Endodermal cell (in vitro differentiated cells): ENCODE measurements at places on chromosomes 7 and 10. TPM values are rescaled to one million over a fixed set of nuclear protein-coding genes. Genes with fewer than 3 reads are reported as not detected.

DNA sequence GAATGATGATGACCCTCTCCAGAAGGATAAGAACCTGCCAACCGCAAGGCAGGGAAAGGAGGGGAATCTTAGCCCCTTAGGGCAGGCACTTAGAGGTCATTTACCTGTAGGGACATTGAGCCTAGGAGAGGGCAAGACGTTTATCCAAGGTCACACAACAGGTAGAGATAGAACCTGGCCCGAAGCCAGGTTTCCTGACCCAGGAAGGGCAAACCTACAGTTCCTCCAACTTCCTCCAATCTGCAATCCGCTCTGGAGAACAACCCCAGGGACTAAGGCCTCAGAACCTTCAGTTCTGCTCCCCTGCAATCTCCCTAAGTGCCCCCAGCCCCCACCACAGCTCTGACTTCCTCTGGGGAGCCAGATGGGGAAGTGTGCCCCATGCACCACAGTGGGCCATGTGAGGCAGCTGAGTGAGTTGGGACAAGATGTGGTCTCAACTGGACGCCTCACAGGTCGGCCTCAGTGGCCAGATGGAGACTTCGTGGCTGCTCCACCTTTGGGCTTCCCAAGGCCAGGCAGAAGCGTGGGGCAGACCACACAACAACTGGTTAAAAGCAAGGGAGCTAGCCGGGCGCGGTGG is 1.4 kb upstream of the PSAP start:
- no peak for DNase-seq

- DNase-seq = no peak
Observed at GRCh38 chr7:147708871-147709270, 881.7 kb upstream of the C7orf33 start.

- peak; percentile 98 for DNase-seq
Observed at GRCh38 chr10:78964952-78965633, 103.7 kb upstream of the ZMIZ1 start.

DNA sequence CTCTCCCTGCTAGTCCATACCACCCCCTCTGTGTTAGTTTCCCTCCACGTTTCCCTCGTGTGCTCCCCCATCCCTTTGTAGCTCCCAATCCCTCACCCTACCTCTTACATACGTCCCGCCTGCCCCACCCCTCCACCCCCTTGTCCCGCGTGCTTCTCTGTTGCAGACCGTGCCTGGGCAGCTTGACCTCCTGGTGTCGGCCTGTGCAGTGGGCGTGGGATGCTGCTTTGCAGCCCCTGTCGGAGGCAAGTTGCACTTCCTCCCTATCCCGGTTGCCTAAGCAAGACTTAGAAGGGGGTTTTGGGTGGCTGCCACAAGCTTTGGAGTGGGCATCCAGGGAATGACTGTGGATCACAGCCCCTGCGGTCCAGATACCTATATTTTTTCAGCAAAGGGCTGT is 7.7 kb downstream of the CLCN1 start:
- DNase-seq = no peak

DNA sequence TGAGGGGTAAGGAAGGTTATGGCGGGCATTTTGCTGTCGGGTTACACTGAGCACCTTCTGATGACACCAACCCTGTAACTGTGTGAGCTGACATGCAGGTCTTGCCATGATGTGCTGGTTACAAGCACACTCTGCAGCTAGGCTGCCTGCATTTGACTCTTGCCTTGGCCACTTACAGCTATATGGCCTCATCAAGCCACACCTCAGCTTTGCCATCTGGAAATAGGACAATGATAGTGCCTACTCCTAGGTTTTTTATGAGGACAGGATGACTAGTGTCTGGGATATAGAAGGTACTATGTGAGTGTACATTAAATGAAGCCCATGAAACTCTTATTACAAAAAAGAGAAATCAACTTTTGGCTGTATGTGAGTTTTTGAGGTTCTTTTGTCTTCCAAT is 58.0 kb downstream of the AKR1B1 start:
- no peak for DNase-seq

DNA sequence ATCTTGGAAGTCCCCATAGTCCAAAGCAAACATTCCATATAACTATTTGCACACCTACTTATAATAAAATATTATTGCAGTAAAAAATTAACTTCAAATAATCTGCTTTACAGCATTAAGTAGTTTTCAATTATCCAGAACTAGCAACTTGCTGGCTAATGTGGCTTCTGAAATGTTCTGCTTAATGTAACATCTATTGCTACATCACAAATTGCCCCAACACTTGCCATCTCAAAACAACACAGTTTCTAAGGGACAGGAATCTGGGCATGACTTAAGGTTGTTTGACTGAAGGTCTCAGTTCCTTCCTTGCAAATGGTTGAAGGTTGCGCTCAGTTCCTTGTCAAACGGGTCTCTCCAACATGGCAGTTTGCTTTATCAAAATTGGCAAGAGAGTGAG is 378.5 kb upstream of the SEMA3C start:
- DNase-seq = no peak

- no peak for DNase-seq
Observed at GRCh38 chr7:110645060-110645459, 445.9 kb upstream of the LRRN3 start.

DNA sequence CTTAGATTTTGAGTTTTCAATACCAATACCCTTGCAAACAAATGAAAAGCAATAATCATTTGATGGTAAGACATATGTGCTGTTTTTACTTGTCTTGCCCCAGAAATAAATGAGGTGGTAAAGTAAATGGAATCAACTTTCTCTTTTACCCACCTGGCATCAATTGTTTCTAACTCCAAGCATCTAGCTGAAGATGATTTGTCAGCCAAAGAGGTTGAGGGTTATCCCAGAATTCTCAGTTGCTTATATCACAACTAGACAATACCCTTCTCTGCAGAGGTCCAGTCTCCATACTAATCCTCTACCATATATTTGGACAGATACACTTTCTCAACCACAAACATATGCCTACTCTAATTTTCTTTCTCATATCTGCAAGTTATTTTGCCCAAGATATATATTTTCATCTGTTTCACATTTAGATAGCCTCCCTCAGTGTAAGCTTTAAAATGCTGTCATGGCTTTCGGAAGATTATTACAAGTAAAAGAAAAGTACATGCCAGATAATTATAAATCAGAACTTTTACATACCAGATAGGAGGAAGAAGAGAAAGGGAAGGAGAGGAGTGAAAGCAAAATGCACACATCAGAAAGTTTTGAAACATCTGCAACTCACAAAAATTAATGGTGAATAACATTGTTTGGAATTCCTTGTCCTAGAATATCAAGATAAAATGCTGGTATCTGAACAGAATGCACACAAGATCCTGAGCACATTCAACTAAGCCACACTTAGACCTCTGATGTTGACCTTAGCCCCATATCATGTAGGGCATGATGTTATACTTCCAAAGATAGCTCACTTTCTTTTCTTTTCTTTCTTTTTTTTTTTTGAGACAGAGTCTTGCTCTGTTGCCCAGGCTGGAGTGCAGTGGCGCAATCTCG is 146.6 kb downstream of the REEP3 start:
- no peak for DNase-seq

DNA sequence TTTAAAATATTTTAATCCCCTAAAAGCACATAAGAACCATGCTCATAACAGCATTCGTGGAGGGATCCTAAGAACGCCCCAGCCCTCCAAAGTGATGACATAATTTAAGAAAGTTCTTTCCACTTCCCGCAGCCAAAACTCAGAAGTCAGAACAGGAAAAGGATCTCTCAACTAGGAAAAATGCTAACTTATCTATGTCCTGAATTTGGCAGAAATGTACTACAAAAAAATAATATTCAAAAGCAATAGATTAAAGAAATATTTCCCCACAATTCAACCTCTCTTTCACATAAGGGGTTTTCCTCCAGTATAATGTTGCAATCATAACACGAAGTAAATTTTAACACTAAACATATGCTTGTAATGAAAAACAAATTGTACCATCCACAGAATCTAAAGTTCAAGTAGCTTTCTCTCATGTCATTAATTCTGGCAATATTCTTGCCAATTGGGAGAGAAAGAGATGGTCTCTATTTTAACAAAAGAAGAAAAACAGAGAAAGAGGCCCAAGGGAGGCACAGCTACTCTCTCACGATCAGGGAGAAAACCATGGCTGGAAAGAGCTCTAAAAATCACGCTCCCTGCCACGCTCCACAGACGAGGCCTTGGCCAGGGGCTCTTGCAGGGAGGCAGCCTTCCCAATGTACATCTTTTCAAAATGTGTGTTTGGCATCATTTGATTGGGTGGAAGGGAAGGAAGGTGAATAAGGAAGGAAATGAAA is 22.9 kb downstream of the ASB13 start:
- no peak for DNase-seq

- no peak for DNase-seq
Observed at GRCh38 chr10:46031648-46032532, 1.5 kb upstream of the NCOA4 start.

DNA sequence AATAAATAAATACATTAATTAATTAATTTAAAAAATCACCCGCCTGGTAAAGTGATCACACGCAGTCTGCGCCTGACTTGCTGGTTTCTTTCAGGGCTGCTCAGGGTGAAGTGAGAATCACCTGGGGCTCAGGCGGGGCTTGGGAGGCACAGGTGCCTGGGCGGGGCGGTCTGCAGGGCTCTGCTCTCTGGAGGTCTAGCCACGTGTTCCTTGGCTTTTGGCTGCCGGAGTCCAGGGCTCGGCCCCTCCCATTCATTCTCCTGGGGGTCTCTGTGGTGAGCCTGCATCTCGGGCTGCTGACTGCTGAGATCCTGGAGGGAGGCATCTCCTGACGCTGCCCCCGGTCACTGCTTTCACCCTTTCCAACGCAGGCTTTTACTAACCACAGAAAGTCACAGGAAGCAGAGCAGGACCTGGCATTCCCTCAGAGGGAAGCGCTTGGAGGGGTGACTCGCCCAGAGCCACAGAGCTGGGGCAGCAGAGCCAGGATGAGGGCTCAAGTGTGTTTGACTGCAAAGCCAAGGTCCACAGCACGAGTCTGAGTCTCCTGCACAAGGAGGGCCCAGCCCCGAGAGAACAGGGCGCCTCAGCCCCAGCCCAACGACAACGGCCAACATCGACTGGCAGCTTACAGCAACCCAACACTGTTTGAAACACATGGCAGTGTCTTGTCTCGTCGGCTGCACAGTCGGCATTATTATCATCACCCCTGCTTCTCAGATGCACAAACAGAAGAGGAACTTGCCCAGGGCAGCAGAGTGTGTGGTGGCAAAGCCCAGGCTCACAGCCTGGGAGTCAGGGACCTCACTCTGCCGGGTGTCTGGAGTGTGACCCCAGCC is 22.4 kb upstream of the MNX1 start:
- DNase-seq = peak; percentile 47

DNA sequence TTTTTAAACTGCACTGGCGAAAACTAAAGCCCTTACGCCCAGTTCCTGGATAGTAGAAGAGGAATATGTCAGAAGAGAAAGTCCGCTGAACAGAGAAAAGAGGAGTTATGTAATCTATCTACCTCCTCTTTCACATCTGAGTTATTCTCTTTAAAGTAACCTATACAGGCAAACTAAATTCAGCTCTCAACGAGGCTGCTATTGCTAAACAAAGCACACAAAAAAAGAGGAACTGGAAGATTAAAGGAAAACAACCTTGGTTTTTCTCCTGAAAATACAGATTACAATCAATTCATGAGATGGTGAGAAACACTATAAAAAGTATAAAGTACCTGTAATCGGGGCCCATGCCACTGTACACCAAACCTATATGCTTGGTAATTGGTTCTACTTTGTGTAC is 5.8 kb downstream of the PSMA2 start:
- DNase-seq = no peak

DNA sequence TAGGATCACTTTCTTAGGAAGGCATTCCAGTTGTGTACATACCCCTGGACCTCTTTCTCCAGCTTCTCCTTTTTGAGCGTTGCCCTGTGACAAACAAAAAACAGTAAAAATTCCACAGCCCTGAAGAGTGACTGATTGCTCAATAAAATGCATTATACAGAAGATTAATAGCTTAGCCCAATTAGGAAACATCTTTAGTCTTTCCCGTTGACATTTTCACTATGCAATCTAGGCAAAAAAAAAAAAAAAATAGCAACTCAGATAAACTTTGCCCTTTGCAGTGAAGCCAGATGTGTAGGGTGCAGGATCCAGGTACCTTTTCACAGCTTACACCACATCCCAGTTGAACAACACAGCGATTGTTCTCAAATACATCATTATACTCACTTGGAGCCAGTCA is 17.9 kb downstream of the COL28A1 start:
- no peak for DNase-seq

DNA sequence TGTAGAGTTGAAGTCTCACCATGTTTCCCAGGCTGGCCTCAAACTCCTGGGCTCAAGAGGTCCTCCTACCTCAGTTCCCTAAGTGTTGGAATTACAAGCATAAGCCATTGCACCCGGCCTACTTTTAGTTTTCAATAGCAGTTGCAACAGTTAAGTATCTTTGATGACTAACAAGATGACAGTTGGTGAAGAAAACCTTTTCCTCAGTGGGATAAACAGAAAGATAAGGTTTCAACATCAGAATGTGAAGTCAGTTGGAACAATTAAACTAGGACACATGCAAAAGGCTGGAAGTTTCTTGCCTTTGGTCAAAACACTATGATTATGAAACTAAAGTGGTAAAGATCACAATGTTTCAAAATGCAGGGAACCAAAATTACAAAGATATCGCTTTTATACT is 169.2 kb downstream of the ZNF438 start:
- DNase-seq = no peak

DNA sequence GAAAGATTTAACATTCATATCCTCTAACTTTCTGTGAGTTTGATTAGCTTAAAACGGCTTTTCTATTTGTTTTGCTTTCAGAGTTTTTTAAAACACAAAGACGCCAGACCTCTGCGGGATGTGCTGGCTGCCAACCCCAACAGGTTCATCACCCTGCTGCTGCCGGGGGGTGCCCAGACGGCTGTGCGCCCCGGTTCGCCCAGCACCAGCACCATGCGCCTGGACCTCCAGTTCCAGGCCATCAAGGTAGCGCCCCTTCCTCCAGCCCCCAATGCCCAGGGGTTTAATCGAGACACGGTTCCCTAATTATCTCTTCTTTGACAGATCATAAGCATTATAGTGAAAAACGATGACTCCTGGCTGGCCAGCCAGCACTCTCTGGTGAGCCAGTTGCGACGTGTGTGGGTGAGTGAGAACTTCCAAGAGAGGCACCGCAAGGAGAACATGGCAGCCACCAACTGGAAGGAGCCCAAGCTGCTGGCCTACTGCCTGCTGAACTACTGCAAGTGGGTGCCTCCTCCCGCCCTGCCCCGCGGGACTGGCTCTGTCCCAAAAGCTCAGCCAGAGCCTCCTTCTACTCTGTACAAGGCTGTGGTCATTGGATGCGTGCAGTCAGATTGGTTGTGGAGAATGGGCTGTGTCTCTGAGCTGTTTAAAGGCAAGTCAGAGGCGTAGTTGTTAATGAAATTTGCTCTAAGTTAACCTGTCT is 71.2 kb downstream of the TRRAP start:
- no peak for DNase-seq

GRCh38 chr10:91884536-91884935 is 24.8 kb downstream of the FGFBP3 start:
- no peak for DNase-seq

The ECHDC3 gene
- 13.3 and 13.6 TPM in 2 replicates for total RNA-seq

The SERPINE1 gene
- 4.9 and 8.7 TPM in 2 replicates for total RNA-seq

The C7orf57 gene
- total RNA-seq = 0.96 TPM in 1 of 3 replicates, not detected in the others

The ZNF33B gene
- total RNA-seq = 27.5 and 34.9 TPM in 2 replicates

The GIMAP2 gene
- total RNA-seq = not detected in 3 replicates

The LRRC18 gene
- total RNA-seq = not detected in 2 replicates

The HNRNPF gene
- 182 to 297 TPM (median 283 TPM) in 3 replicates for total RNA-seq

The LIPM gene
- total RNA-seq = not detected in 2 replicates

The OR2A42 gene
- total RNA-seq = not detected in 2 replicates
